SK-N-MC (cell line): ENCODE measurements at places on chromosomes 3 and 15.

DNA sequence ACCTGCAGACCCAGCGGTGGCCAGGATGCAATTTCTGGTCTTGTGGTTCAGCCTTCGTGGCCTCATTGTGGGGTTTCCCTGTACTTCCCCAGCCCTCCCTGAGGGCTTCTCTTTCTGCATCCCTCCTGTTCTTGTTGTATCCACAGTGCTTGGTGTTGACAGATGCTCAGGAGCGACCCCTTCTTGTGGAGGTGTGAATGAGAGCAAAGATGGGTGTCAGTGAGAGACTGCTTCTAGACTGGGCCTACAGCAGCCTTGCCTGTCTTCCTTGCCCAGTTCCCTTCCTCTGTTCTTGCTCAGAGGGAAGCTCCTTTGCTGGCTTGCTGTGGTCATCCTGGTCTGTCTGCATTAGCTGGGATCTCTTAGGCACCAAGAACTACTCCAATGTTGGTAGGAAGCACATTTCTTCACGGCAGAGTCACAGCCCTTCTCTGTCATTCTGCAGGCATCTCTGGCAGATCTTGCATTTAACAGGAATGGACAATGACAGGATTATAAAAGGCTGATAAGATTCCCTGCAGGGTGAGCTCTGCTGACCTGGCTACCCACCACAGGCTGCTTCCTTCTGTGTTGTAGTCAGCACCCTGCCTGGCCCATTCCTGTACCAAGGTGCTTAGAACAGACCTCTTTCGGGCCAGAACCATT lies 317.8 kb upstream of the C2CD4B start:
- DNase-seq: no peak

DNA sequence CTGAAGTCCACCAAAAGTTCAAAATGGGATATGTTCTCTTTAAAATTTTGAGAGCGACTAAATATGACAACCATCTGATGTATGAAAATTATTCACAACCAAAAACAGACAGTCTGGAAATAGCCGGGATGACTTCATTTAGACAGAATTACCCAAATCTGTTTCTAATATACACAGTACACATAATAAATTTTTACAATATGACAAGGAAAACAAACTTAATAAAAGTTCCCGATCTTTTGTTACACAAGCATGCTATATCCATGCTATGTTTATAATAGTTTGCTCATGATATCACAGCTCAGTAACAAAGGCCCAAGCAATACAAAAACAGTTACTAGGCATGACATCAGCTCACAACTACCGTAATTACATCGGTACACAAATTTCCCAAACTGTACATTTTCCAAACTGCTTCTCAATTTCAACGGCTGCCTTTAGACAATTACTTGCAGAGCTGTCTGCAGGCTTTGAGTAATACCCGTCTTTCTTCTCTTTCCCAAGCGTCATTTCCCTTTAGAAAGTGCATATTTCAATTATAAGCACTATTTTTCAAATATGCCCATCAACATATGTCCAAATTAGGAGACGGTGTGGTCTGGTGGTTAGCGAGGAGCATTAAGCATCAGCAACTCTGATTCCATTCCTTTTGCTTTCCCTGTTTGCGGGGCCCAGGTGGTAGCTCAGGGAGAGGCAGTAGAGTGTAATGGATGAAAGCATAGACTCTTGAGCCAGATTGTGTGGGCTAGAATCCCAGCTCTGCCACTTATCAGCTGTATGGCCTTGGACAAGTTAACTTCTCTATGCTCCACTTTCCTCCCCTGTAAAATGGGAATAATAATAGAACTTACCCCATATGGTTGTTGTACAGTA lies 481.2 kb downstream of the FOXP1 start:
- no peak for DNase-seq

DNA sequence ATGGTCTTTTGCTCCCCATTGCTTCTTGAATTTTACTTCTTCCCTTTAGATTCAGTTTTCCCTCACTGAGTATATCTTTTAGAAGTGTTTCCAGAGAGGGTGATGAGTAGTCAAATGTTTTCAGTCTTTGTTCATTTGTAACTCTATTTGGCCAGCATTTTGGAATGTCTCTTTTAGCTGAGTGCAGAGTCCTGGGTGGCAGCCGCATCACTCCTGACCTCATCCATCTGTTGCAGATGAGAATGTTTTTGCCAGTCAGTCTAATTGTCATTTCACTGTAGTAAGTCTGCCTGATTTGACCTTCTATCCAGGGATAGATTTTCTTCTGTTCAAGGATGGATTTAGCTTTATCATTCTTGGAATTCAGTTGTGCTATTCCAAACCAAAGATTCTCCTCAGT lies 7.3 kb downstream of the SRPRB start:
- no peak for DNase-seq

DNA sequence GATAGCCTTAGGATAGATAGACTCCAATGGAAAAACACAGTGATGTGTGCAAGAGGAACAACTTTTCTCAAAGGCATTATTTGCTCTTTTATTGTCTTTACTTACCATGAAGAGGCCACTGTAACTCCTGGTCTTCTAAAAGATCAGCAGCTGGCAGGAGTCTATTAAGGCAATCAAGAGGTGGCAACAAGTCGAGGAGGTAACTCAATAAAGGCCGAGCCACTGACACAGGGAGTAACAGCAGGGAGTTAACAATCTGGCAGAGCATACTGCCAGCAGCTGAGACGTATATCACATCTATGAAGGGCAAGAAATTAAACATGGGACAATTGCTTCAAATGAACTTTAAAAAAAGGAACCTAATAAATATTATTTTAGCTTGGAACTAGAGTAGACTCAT lies 106.2 kb downstream of the HERC1 start:
- no peak for DNase-seq

- no peak for DNase-seq
Measured at GRCh38 chr3:50521572-50521971, 18.1 kb upstream of the CACNA2D2 start.

- no peak for DNase-seq
Measured at GRCh38 chr3:129224984-129225393, 24.4 kb upstream of the COPG1 start.
